Fibroblast of skin of left biceps (primary cell): ENCODE measurements at places on chromosomes 1 and 21.

DNA sequence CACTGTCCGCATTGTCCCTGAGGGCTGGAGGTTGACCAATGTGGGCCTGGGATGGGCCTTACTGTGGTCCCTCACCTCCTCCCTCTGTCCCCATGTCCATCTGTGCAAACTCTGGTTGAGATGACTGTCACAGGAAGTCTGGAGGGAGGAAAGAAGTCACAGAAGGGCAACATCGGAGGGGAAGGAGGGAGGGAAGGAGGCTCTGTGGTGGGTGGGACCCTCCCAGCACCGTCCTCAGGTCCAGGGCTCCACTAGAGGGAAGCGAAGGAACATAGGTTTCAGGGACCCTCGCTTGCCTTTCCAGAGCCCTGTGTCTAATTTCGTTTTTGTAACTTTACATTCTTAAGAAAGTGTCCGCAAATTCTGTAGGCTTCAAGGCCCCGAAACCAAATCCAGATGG lies 111.3 kb upstream of the SLC44A3 start:
- DNase-seq, result no peak

DNA sequence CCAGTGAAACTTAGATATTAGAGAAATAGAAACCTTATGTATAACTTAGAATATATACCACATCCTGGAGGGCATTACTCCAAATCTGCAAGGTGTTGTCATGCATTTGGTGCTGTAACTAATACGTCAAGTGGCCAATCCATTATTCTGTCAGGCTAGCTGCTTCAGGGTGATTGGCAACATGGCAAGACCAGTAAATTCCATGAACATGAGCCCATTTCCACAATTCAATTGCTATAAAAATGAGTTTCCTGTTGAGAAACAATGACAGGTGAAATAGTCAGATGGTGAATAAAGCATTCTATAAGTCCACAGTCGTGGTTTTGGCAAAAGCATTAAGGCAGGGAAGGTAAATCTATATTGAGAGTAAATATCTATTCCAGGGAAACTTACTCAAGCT lies 566.0 kb downstream of the ADGRL2 start:
- DNase-seq, result no peak

DNA sequence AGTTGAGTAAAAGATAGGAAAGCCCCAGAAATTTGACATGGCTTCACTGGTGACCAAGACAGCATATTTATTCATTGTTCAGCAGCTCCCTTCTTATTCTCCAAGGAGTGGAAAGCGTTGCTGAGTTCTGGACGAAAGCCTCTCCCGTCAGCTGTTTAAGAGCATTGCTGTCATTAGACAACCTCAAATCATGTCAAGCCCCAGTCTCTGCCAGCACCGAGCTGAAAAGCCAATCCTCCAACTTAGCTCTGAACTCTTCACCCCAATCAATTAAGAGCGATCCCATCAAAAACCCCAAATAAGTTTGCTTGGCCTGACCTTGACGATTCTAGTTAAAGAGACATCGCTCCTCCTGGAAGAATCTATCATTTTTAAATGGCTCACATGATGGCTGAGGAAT lies 110.8 kb downstream of the PLPP3 start:
- DNase-seq, result no peak

DNA sequence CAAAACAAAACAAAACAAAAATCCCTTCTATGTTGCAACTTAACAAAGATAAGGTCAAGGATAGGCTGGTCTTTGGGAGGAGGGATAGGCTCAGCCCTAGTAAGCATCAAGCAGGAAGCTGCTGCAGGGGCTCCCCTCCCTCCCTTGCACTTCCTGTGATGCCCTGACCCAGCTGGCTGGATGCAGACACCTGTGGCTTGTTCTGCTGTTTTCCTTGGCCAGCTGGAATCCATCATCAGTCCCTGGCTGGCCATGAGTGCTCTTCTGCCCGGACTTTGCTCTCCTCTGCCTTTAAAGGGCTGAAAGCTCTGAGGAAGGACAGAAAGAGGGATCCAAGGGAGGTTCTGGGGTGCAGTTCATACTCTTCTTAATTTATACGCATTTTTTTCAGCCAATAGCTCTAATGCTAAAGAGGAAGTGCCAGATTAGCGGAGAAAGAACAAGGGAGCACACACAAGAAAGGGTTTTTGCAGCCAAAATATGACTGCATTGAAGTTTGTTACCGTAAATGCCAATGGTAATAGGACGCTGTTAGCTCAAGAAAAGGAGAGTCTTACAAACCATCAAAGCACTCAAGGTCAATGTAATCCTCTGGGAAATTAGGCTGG lies 19.9 kb upstream of the UBE2U start:
- DNase-seq, result no peak

DNA sequence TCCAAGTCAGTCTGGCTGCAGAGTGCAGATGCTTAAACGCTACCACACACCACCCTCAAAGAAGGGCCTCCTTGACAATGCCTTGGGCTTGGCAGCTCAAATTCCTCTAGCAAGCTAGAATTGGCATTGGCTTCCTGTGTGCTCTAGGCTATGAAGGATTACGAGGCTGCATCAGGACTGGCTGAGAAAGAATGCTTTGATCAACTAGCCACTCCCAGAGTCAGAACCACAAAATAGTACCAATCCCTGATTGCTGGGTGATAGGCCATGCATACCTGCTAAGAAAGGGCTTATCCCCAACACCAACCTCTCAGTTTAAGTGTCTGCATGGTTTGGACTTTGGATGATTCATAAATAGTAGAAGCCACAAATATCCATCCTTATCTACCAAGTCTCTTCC lies 504.9 kb downstream of the OMA1 start:
- no peak for DNase-seq

DNA sequence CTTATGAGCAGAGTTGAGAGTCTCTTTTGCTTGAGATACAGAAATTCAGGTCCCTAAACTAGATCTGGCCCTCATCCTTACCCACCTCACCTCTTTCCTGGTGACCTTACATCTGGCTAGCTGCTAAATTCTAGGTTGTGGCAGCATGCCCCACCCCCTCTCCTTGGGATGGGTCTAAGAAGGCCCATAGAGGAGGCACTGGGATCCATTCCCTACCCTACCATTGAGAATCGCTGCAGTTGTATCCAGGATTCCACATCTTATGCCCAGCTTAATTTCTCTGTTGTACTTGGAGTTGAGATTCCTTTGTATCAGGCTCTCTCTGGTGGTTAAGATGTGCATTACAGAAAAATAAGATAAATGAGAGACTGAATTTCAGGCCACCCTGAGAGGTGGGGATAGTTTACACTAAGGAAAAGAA lies 9.5 kb upstream of the TMEM39B start:
- no peak for DNase-seq

DNA sequence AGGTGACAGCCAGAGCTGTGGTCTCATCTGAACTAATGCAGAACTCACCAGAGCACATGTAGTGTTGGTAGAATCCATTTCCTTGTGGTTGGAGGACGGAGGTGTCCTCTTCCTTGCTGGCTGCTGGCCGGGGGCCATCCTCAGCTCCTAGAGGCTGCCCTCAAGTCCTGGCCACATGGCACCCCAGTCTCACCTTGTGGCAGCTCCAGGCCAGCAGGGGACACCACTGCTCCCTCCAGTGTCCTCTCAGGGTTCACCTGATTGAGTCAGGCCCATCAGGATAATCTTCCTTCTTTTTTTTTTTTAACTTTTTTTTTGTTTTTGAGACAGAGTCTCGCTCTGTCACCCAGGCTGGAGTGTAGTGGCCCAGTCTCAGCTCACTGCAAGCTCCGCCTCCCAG lies 2.9 kb downstream of the KCNE1 start:
- DNase-seq, result no peak

DNA sequence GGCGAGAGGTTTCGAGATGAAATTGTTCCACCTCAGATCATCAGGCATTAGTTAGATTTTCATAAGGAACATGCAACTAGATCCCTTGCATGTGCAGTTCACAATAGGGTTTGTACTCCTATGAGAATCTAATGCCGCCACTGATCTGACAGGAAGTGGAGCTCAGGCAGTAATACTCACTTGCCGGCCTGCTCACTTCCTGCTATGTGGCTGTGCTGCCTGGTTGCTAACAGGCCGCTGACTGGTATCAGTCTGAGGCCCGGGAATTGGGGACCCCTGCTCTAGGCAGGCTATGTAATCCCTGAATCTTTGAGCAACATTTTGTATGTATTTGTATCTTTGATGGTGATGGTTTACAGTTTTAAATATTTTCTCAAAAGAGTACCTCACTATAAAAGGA lies 32.5 kb downstream of the XKR8 start:
- no peak for DNase-seq
